ENCODE measurements at places on chromosomes 4 and X.

GRCh38 chr4:108370291-108371141, 201.8 kb upstream of the LEF1 start:
- no peak for DNase-seq

GRCh38 chrX:9378980-9379696, 85.7 kb upstream of the TBL1X start:
- DNase-seq: no peak

DNA sequence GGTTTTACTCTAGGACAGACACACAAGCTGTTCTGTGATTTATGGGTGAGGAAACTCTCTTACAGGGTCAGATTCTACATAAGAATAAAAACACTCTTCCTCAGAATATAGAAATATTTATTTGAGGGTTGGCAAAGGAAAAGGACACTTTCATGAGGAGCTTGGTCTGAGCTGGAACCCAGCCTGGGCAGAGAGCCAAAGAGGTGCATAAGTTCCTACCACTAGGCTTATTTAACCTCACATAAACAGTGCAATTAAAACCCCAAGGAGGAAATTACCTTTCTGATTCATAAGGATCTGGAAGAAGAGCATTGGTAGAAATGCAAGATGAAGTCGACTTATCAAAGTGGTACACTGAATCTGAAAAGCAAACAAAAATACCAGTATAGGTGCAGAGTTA, 32.9 kb downstream of the SETD7 start:
- no peak for DNase-seq

- DNase-seq: no peak
These were observed 175.2 kb upstream of the CPEB2 start for GRCh38 chr4:14827111-14827510.

GRCh38 chr4:168877511-168878491, 132.3 kb downstream of the CBR4 start:
- no peak for DNase-seq

DNA sequence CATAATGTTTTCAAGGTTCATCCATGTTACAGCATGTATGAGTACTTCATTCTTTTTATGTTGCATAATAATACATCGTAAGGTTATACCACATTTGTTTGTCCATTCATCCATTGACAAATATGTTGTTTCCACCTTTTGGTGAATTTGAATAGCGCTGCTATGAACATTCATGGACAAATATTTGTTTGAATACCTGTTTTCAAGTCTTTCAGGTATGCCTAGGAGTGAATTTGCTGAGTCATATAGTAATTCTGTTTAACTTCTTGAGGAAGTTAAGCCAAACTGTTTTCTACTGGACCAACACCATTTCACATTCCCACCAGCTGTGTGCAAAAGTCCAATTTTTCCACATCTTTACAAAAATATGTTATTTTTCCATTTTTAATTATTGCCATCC, 31.5 kb downstream of the IRS4 start:
- no peak for DNase-seq

GRCh38 chr4:105306820-105307219, 160.1 kb downstream of the TET2 start:
- DNase-seq: no peak

DNA sequence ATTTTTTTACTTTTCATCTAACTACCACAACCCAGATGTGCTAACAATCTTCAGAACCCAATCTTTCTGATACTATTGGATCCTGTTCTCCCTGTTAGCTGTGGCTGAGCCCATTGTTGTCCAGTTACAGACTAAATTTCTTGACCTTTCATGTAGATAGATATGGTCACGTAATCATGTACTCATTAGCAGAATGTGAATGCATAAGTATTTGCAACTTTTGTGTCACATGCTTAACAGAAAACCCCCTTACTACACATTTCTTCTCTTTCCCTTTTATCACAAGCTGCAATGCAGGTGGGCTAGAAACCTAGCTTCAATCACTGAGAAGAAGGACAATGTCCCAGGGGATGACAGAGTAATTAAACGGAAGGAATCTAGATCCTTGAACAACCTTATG, 13.1 kb upstream of the FAM13A start:
- no peak for DNase-seq

- no peak for DNase-seq
These were observed 29.0 kb downstream of the RNF4 start for GRCh38 chr4:2497931-2498330.

Measured in H54 (cell line).